Neural crest cell (in vitro differentiated cells): ENCODE measurements at places on chromosomes 1 and 21. TPM values are rescaled to one million over a fixed set of nuclear protein-coding genes. Genes with fewer than 3 reads are reported as not detected.

Gene KRTAP12-2
- not detected in 2 replicates for total RNA-seq

Gene LAMC2
- not detected in 2 replicates for total RNA-seq

Gene ZNF695
- total RNA-seq, result 21.4 and 21.8 TPM in 2 replicates

Gene NEXN
- 1.2 and 2.0 TPM in 2 replicates for total RNA-seq

Gene HSD11B1
- total RNA-seq, result not detected in 2 replicates

Gene IL22RA1
- not detected in 2 replicates for total RNA-seq

Gene VANGL1
- 5.4 and 6.6 TPM in 2 replicates for total RNA-seq

Gene PALMD
- 0.21 and 0.36 TPM in 2 replicates for total RNA-seq

Gene SEMA4A
- 1.3 and 2.1 TPM in 2 replicates for total RNA-seq

Gene GBP7
- total RNA-seq, result not detected in 2 replicates

Gene ZNF436
- total RNA-seq, result 9.2 and 10.0 TPM in 2 replicates

Gene KRTAP11-1
- total RNA-seq, result not detected in 2 replicates

Gene S100A7
- not detected in 2 replicates for total RNA-seq

Gene SYTL1
- 0.72 and 1.4 TPM in 2 replicates for total RNA-seq

Gene BCAN
- total RNA-seq, result 2.4 and 3.1 TPM in 2 replicates

Gene NPHS2
- total RNA-seq, result not detected in 2 replicates

Gene ATP1A4
- 0.20 and 0.35 TPM in 2 replicates for total RNA-seq

Gene TTC34
- total RNA-seq, result 2.4 and 2.7 TPM in 2 replicates

Gene NCSTN
- total RNA-seq, result 83.1 and 98.8 TPM in 2 replicates

Gene NEK2
- total RNA-seq, result 27.1 and 31.0 TPM in 2 replicates

Gene PLA2G2F
- total RNA-seq, result not detected in 2 replicates

Gene LRRN2
- total RNA-seq, result 4.5 and 5.0 TPM in 2 replicates

Gene LYPD8
- not detected in 2 replicates for total RNA-seq

Gene LCE3E
- not detected in 2 replicates for total RNA-seq

Gene TXNIP
- 83.5 and 90.8 TPM in 2 replicates for total RNA-seq

Gene CD1E
- not detected in 2 replicates for total RNA-seq

Gene TRAF3IP3
- not detected in 2 replicates for total RNA-seq

Gene TGFB2
- 11.4 and 14.0 TPM in 2 replicates for total RNA-seq

Gene CAPN8
- total RNA-seq, result not detected in 2 replicates

Gene ASTN1
- total RNA-seq, result 21.8 TPM in 2 replicates

Gene CNIH3
- 3.8 and 4.2 TPM in 2 replicates for total RNA-seq

Gene CDA
- total RNA-seq, result not detected in 2 replicates

Gene IRF6
- 0.05 TPM in 1 of 2 replicates, not detected in the other for total RNA-seq

Gene OTUD7B
- 27.7 and 28.3 TPM in 2 replicates for total RNA-seq
